Activated effector memory CD4-positive, alpha-beta T cell treated with anti-CD3 and anti-CD28 coated beads, Interleukin-2, amount 50 U/mL, for 16 hours (primary cell): ENCODE measurements at places on chromosomes 12 and 14.

GRCh38 chr14:52366796-52367315 lies 52.7 kb downstream of the PTGER2 start:
- no peak for DNase-seq

DNA sequence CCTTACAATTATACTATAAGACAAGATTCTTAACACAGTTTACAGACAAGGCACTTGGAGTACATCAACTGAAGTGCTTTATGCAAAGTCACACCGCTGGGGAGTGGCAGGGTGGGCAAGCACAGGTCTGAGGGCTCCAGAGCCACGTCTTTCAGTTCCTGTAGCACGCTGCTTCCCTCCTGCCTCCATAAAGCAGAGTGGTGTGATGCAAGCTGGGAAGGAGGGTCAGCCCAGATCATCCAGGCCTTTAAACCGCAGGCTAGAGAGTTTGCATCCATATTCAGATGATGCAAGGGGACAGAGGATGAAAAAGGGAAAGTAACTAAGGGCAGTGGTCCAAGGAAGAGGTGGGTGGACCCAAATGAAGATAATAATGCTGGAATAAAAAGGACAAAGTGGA lies 132.6 kb downstream of the ITPR2 start:
- DNase-seq, result no peak

GRCh38 chr12:124660851-124661250 lies 93.4 kb upstream of the NCOR2 start:
- no peak for DNase-seq

- DNase-seq, result no peak
Measured at GRCh38 chr12:72388322-72388721, 116.2 kb downstream of the TRHDE start.

DNA sequence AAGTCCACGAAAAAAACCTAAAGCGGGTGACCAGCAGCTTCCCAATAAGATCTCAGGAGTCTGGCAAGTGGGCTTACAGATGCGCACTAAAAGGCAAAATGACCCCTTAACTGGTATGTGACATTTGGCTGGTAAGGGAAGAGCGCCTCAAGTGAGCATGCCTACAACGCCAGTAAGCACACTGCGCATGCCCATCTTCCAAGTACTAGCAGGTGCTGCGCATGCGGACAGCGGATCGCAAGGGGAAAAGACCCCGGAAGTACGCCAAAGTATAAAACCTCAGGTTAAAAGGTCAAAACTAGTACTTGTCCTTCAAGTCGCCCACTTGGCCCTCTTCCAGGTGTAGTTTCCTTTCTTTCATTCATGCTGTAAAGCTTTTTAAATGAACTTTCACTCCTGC lies 518.5 kb upstream of the MDGA2 start:
- DNase-seq, result no peak
